ENCODE measurements at places on chromosomes 3 and 15. TPM values are rescaled to one million over a fixed set of nuclear protein-coding genes. Genes with fewer than 3 reads are reported as not detected.

GRCh38 chr3:71376911-71377310 is 206.6 kb downstream of the FOXP1 start:
- no peak for DNase-seq

The C2CD4A gene
- 0.33 TPM for polyA plus RNA-seq

The FBXO40 gene
- polyA plus RNA-seq: 0.02 TPM

The TJP1 gene
- polyA plus RNA-seq: 185 TPM

DNA sequence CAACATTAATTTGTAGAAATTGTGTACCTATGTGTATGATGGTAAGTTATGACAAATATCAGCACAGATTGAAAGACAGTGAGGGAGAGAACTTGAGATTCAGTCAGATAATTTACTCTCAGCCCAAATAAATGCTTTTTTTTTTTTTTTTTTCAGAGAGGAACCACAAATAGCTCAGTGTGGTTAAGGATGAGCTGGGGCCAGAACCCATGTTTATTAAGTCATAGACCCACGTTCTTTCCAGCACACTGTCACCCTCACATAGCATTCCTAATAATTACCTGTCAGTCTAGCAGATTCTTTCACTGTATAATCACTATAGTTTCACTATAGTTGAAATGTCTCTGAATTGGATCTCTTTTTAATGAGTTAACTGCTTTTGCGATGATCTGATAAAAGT is 246.1 kb downstream of the ZIC1 start:
- no peak for DNase-seq

Data from left kidney (tissue), 8 donors.